Hypothalamus (tissue), 51 donors: ENCODE measurements at places on chromosomes 5 and 9.
A peak's percentile ranks its signal among the peaks of the same experiment; 100 is the strongest.

DNA sequence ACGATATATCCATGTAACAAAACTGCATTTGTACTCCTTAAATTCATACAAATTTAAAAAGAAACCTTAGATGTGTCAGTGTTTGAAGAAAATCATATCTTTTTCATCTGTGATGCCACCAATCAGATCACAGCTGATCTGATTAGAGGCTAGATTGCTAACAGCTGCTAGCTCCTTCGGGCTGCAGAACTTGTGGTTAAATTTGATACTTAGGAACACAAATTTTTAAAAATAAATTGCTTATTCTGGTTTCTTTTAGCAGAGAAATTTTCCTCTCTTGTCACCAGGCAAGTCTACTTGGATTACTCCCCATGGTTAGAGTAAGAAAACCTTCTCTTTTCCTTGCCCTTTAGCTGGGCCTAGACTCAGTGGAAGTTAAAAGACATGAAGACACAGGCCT, 94.6 kb upstream of the RANBP6 start:
- DNase-seq, result no peak

GRCh38 chr9:100063185-100063584, 35.6 kb downstream of the ERP44 start:
- DNase-seq, result no peak

- no peak for DNase-seq
These were observed 263.4 kb downstream of the SEC61B start for GRCh38 chr9:99485459-99485858.

DNA sequence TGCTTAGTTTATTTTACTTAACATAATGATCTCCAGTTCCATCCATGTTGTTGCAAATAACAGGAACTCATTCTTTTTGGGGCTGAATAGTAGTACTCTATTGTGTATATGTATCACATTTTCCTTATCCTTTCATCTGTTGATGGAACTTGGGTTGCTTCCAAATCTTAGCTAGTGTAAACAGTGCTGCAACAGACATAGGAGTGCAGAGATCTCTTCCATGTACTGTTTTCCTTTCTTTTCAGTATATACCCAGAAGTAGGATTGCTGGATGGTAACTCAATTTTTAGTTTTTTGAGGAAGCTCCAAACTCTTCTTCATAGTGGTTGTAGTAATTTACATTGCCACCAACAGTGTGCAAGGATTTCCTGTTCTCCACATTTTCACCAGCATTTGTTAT, 138.8 kb upstream of the POC5 start:
- no peak for DNase-seq

DNA sequence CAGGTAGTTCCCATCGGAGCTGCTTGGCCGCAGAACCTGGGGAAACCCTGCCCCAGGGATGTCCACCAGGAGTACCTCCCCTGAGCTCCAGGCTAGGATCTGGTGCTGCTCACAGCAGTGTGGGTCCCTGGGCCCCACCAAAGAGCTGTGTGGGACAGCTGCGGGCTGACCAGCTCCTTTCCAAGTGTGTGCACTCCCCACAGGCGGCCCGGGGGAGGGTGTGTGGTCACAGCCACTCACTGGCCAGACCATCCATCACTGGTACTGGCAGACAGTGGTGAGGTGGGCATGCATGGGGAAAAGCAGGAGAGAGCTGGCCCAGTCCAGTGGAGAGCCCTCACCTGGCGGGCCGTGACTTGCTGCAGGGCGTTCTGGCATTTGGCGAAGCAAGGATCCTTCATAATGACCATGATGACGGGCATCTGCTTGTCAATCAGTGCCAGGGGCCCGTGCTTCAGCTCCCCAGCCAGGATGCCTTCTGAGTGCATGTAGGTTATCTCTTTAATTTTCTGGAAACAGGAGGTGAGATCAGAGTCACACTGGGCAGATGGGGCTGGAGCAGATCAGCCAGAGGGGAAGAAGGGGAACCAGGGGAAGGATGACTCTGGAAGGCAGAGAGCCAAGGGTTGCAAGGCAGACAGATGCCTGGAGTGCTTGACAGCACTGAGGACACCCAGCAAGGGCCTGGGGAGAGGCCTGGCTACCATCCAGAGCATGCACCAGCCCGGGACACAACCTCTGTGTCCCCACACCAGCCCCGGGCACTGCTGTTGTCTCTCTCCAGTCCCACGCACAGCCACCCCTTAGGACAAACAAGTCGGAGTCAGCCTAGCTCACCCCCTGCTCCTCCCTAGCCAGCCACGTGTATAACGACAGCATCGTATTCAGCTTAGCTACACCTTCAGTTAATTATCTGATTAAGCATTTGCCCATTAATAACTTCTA, 12.8 kb upstream of the MAPK9 start:
- no peak for DNase-seq

- no peak for DNase-seq
These were observed 165.7 kb downstream of the NSG2 start for GRCh38 chr5:174211277-174211626.

DNA sequence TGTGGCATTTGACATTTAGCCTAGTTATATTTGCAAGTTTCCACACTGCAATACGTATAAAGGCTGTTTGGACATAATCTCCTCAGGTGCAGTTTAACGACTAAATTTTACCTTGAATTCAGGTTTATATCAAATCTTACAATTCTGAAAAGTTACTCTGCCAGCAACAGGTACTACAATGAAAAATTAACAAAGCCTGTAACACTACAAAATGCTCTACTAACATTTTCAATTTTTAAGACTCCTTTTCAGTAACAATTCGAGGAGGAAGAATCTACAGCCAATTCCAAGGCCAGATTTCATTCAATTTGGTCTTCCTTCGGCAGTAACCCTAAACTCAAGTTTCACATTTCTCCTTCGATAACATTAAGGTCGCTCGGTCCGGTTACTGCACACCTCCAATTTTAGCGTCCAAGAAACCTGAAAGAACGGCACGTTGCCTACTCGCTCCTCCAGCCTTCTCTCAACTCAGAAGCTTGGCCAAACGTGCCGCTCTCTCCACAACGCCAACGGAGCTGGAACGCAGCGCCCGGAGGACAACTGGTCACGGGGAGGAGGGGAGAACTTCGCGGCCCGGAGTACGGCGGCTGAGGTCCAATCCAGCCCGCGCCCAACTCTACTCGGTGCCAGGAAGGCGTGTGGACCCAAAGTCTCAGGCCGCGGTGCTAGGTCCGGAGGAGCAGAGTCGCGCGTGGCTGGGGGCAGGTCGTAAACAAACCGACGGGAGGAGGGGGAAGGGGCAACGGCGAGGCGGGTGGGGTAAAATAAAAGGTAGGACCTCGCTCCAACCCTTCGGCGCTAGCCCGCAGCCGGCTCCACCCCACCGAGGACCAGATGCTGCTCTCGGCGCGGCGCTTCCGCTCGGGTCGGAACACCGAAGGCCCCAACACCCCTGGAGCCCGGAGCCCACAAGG, 681 bp downstream of the FNIP1 start:
- DNase-seq, result peak; percentile 60

DNA sequence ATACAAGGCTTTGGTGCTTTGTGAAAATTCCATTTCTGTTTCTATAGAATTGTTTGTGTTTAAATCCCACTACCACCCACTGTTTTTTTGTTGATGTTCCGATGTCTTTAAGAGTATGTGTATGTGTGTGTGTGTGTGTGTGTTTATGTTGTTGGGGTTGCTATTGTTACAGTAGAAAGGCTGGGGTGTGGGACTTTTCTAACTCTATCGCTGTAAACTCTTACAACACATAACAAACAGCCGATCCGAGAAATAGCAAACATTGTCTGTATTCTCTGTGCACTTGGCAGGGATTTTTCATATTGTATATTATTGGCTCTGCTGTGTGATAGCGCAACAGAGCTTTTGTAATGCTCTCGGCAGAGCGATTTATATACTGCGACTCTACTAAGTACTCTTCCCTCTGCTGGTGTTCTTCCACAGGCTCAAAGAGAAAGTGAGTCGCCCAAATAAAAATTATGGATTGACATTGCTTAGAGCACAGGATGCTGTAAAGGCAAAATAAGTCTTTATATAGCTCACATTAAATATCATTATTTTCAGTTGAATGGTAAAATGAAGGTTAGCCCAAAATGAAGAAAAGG, 492.2 kb upstream of the ARRDC3 start:
- DNase-seq, result no peak

DNA sequence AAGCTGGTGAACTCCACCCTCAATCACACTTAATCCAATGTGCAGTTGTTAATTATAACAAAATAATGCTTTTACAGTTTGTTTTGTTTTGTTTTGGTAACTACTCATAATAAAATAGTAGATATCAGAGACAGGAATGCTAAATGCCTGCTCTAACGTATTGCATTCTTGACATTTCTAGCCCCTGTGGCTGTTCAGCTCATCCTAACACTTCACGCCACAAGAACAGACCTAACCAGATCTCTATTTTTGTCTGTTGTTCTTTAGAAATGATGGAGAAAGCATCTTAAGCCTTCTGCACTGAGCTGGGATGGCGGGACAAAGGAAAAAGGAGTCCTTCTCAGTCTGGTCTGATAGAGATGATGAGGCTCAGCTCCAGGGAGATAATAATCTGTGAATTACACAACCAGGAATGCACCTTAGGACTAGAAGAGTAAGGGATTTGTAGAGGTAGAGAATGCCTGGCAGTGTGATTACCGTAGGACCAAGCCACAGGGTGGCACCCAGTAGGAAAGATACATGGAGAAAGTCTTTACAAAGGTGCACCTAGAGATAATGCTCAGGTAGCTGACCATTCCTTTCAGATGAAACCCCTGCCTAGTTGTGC, 628.8 kb downstream of the PDE4D start:
- no peak for DNase-seq

DNA sequence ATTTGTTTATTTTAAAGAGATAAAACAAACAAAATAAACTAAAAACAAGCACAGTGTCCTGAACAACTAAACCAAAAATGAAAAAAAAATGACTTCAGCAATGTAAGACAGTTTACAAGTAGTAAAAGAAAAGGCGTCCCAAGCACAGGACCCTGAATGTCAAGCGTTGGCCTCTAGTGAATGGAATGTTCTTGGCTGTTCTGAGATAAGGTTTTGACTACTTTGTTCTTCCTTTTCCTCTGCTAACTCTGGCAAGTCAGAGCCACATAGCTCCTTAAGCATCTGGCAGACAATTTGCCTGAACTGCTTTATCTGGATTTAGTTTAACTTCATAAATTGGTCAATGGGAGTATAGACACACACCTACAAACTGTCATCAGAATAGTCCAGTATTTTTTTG, 655.2 kb downstream of the ANXA1 start:
- no peak for DNase-seq

DNA sequence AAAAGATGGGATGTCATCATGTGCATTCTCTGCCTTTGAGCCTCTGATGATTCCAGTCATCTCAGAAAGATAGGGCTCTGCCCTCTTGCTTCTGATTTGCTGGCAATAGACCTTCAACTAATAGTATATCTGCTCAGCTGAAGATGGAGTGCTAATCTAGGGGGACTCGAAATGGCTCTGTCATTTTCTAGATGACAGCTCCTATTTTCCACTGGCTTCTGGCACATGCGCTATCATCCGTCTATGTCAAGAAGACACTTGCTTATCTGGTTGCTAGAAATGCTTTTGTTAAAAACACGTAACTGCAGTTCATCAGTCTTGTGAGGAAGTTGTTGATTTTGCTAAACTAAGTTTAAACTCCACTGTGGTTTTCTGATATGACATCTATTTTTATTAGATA, 265.5 kb upstream of the ZNF608 start:
- no peak for DNase-seq

DNA sequence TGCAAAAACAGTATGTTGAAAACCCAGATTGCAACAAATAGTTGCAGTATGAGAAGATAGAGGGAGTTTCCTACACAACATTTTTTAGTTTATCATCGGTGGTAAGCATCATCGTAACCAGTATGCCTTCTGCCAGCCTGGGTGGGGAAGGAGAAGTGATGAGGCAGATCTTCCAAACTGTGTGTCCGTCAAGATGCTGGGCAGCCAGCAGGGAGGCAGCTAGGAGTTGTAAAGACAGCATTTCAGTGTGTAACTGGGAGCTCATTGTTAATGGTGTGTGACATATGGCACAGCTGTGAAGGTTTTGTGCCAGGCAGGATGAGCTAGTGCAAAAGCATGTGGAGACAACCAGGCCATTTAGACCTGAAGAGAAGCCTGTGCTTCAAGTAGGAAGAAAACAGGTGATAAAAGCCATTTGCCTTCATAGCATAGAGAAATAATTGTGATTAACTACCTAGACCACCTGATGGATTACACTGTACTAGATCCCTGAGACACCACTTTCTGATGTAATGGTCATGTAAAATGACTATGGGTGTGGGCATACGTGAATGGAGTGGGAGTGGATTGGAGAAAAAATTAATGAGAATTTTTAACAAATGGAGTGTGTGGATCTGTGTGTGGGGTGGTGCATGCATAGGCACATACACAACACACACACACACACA, 347.0 kb upstream of the ADAMTSL1 start:
- DNase-seq, result no peak

GRCh38 chr9:124359855-124360678, 55.2 kb downstream of the PSMB7 start:
- DNase-seq, result no peak

- DNase-seq, result no peak
These were observed 173.7 kb downstream of the RMI1 start for GRCh38 chr9:84154320-84154719.

GRCh38 chr9:114307899-114308267, 15.0 kb upstream of the ORM1 start:
- DNase-seq, result no peak

- no peak for DNase-seq
These were observed 222.3 kb downstream of the PARP8 start for GRCh38 chr5:50888751-50889150.

GRCh38 chr5:1214936-1215220, 10.3 kb upstream of the SLC6A18 start:
- DNase-seq, result no peak

DNA sequence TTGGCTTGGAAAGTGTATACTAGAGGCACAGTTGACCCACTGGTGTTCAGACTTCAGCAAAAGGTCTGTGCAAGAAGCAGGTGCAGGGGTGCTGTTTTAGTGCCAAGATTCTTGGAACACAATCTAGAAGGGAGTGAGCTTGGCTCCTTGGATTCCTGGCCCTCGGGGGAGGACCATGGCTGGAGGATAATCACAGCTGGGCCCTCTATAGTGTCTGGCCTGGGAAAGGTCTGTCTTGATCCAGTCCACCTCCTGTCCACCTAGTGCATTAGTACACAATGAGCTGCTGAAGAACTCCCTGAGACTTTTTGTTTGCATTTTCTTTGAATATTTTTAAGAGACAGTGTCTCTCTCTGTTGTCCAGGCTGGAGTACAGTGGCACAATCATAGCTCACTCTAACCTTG, 50.4 kb upstream of the PLPP1 start:
- no peak for DNase-seq

GRCh38 chr9:127366594-127366993, 30.4 kb upstream of the SLC2A8 start:
- DNase-seq, result no peak
